Pulmonary artery endothelial cell (primary cell): ENCODE measurements at places on chromosomes 6 and 20. TPM values are rescaled to one million over a fixed set of nuclear protein-coding genes. Genes with fewer than 3 reads are reported as not detected.

DNA sequence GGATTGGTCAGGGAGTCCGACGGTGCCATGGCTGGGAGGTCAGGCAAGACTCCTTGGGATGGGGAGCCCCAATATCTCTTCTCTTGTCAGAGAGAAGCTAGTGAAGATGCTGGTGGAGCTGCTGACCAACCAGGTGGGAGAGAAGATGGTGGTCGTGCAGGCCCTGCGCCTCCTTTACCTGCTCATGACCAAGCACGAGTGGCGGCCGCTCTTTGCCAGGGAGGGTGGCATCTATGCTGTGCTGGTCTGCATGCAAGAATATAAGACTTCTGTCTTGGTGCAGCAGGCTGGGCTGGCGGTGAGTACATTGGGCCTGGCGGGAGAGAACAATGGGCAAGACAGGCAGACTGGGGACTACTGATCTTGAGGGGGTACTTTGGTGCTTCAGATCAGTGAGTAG lies 10.9 kb downstream of the CUL9 start:
- DNase-seq, result no peak

DNA sequence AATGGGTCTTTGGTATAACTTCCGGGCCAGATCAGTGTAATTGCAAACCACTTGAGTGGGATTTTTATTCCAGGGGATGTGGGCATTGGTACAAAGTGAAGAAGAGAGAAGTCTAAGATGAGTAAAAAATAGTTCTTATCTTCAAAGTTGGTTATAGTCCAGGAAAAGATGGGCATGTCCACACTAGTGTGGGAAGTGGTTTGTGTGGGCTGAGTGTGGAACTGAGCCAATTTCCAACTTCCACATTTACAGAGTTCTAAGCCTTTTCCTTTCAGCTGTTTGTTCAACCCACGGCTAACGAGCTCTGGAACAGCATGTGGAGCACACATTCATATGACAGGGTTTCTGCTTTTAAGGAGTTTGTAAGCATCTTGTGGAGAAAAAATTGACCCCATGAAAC lies 72.3 kb upstream of the IFNGR1 start:
- no peak for DNase-seq

BHLHE23 gene
- total RNA-seq, result not detected in 2 replicates

DNA sequence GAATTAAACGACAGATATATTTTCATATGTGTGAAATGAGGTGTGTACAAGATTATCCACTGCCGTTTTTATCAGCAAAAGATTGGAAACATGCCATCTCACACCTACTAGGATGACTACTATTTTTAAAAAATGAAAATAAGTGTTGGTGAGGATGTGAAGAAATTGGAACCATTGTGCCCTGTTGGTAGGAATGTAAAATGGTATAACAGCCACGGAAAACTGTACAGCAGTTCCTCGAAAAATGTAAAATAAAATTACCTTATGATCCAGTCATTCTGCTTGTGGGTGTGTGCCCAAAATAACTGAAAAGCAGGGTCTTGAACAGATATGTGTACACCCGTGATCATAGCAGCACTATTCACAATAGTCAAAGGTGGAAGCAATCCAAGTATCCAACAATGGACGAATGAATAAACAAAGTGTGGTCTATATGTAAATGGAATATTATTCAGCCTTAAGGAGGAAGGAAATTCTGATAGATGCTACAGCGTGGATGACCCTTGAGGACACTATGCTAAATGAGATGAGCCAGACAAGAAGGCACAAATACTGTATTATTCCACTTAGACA lies 27.0 kb upstream of the CCN5 start:
- peak; percentile 40 for DNase-seq

- DNase-seq, result no peak
Measured at GRCh38 chr6:83808926-83809325, 44.2 kb upstream of the RIPPLY2 start.

GRCh38 chr6:343226-343935 lies 48.2 kb upstream of the IRF4 start:
- no peak for DNase-seq

- DNase-seq, result no peak
Measured at GRCh38 chr20:22597303-22597702, 12.9 kb upstream of the FOXA2 start.

- no peak for DNase-seq
Measured at GRCh38 chr20:53040693-53041589, 68.8 kb downstream of the TSHZ2 start.

GRCh38 chr6:15754035-15754705 lies 91.3 kb upstream of the DTNBP1 start:
- DNase-seq, result no peak

TFAP2C gene
- not detected in 2 replicates for total RNA-seq

GRCh38 chr6:41515995-41516394 lies 30.2 kb upstream of the FOXP4 start:
- no peak for DNase-seq

DNA sequence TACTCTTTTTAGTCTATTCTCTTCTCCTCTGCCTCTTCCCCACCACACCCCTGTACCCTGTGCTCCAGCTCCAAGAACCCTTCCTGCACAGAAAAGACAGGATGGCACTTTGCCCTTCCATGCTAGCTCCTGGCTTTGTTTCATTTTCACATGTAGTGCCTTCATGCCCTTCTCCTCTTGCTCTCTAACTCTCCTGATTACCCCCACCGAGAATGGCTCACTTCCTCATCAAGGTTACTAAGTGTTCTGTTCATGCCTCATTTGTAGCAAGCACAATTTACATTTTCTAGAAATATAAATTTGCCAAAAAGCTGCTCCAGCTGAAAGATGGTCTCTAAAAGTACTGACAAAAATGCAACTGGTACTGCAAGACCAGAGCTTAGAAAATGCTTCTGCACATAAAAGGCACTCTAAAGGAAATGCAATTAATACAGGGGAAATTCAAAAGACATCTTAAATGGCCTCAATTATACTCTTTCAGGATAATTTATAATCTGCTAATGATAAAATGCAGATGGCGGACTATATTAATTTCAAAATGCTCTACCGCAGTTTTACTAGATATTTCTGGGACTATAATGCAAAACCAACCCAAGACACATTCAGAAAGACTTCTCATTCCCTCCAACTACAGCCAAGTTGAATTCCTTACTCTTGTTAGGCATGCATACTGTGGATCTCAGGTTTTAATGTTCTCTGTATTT lies 570.2 kb downstream of the PRKN start:
- DNase-seq, result no peak

PHACTR3 gene
- total RNA-seq, result not detected in 2 replicates

STMN3 gene
- 3.1 and 7.2 TPM in 2 replicates for total RNA-seq

DNA sequence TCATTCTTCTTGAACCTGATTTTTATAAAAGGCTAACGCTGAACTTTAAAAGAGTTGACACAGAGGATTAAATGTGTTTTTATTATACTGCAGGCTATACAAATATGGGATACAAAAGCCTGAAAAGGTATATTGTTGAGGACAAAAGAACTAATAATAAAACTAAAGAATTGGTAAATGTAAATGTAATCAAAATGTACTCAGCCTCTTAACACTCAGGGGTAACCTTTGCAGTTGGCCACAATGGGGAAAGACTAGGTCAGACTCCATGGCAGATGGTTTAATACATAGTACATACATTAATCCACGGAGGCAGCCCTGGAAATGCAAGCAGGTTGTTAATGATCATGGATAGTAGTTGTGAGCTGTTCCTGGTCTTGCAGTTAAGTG lies 57.5 kb downstream of the SOBP start:
- DNase-seq, result no peak

GRCh38 chr6:106870069-106870468 lies 104.5 kb downstream of the CD24 start:
- no peak for DNase-seq

GRCh38 chr6:158109748-158110147 lies 58.3 kb downstream of the SERAC1 start:
- DNase-seq, result no peak

DNA sequence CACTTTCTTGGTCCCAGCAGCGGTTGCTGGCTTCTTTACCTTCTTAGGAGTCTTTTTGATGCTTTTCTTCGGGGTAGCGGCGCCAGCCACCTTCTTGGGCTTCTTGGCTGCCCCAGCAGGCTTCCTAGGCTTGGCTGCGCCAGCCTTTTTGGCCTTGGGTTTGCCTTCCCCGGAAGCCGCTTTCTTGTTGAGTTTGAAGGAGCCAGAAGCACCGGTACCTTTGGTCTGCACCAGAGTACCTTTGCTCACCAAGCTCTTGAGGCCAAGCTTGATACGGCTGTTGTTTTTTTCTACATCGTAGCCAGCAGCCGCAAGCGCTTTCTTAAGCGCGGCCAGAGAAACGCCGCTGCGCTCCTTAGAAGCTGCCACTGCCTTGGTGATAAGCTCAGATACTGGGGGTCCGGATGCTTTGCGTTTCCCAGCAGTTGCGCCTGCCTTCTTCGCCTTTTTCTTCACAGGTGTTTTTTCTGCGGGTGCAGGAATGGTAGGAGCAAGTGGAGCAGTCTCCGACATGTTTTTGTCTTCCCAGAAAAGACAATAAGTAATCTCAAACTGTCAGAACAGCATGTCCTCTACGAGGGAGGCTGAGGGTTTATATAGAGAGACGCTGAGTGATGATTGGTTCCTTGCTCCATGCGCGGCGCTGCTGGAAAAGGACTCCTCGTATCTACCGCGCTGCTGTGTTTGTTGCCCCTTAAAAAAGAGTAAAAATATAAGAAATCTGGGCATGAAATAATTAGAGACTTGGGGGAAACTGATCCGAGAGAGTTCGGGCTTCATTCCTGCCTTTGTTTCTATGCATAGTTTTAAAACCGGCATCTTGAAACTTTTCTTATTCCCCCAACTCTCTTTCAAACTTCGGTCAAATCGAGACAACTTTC lies 130.3 kb upstream of the BTN3A2 start:
- no peak for DNase-seq

GRCh38 chr6:150668900-150669302 lies 69.2 kb downstream of the PLEKHG1 start:
- no peak for DNase-seq

- no peak for DNase-seq
Measured at GRCh38 chr6:134870677-134871498, 79.0 kb downstream of the ALDH8A1 start.

GRCh38 chr6:31838968-31839367 lies 11.4 kb downstream of the HSPA1B start:
- DNase-seq, result no peak

- DNase-seq, result no peak
Measured at GRCh38 chr20:44306927-44307326, 4.1 kb downstream of the FITM2 start.

- no peak for DNase-seq
Measured at GRCh38 chr20:42549496-42549895, 640.2 kb downstream of the PTPRT start.

ACTL10 gene
- 1.9 and 4.2 TPM in 2 replicates for total RNA-seq

ZBTB9 gene
- total RNA-seq, result 6.1 and 6.7 TPM in 2 replicates
